ENCODE measurements at places on chromosomes 11 and 22.

DNA sequence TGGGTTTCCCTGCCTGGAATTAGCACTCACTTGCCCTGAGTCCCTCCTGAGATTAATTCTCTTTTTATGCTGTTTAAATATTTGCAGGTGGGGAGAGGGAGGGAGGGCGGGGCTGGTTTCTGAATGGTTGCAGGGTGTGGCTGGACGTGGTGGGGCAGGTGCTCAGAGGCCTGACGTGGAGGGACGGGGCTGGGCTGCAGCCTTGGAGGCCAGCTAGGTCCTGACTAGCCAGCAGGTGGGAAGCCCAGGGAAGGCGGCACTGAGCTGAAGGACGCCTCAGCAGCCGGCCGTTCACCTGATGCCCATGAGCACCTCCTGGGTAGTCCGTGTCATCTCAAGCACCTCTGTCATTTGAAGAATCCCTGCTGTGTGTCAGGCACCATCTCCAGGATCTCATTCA is 21.3 kb downstream of the SGSM1 start:
- DNase-seq: no peak

- no peak for DNase-seq
Measured at GRCh38 chr11:57335023-57335342, 709 bp downstream of the SSRP1 start.

DNA sequence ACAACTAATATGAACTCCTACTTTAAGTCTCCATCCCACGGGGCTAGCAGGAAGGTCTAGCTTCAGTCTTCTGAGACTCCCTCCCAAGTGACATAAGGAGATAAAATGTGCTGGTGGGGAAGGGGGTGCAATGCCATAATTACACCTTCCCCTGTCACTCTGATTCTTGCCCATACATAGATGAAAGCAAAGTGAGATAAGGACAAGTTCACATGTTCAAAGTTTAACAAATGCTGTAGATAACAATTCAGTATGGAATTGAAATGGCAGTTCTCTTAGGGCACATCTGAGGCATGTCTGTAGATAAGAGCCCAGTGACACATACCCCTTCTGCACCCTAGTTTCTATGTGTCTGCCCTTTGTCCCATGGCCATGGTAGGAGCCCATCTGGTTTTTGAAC is 38.2 kb upstream of the PANX1 start:
- DNase-seq: no peak

DNA sequence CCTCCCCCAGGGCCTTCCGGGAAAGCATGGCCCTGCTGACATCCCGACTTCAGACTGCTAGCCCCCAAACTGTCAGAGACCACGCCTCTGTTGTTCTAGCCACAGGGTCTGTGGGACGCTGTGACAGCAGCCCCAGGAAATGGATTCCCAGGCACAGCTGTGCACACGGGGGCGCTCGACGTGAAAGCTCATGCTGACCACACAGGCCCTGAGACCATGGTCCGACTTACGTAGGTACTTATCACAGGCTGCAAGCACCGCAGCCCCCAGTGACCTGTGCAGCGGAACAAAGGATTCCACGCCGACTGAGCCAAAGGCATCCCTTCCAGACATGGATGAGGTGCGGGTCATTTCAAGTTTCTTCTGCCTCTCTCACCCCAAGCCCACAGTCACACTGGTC is 150.6 kb downstream of the CTTN start:
- no peak for DNase-seq

- DNase-seq: no peak
Measured at GRCh38 chr11:132969892-132970291, 562.4 kb downstream of the OPCML start.

GRCh38 chr11:102428696-102429095 is 23.9 kb downstream of the TMEM123 start:
- DNase-seq: no peak

GRCh38 chr11:15607361-15608036 is 492.8 kb downstream of the INSC start:
- DNase-seq: no peak

GRCh38 chr11:65188486-65188885 is 6.8 kb downstream of the CAPN1 start:
- DNase-seq: no peak

DNA sequence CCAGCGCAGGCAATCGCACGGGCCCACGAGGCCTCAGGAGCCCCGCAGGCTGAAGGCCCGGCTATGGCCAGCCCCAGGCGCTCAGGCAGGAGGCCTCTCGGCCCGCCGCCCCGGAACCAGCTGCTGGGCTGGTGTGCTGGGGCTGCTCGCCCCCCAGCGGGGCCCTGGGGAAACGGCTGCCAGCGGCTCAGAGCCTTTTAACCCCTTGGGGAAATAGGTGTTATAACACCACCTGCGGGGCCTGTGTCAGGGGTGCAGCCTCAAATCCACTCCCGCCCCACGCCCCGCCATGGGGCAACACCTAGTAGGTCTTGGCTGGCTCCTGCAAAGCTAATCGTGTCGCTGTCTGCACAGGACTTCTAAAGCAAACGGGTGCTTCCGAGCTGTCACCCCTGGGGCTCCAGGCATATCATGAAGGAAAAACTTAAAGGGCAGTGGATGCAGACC is 237.4 kb downstream of the TTC28 start:
- peak; percentile 81 for DNase-seq

GRCh38 chr22:46977656-46978343 is 215.3 kb downstream of the TBC1D22A start:
- no peak for DNase-seq

DNA sequence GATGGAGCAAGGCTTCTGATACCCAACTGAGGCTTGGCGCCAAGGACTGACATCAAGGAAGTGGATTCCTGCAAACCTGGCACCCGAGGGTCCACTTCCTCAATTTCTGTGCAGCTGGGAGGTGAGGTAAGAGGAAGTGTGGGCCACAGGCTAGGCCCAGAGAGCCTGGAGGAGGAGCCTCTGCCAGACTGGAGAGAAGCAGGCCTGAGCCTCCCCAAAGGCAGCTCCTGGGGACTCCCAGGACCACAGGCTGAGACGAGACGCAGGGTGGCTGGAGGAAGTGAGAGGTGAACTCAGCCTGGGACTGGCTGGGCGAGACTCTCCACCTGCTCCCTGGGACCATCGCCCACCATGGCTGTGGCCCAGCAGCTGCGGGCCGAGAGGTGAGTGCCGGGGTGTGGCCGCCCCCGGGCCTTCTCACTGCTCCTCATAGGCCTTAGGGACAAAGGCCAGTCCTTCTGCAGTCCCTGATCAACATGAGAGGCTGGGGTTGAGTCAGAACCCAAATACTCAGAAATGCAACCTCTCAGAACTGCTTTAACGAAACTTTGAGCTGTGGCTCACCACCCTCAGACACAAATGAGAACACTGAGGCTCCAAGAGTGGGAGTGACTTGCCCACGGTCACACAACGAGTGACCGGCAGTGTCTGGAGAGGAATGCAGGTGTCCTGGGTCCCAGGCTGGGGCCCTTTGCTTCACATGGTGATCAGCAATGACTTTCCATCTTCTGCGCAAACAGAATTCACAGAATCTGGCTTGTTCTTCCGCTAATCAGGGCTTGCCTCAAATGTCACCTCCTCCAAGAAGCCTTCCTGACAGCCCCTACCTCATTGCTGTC is at the start of gene NCF4:
NCF4 (plus strand) TSS at position 186 of the 839 bp plus-strand sequence; CDS start at position 352, 166 bp downstream.
- no peak for DNase-seq

- no peak for DNase-seq
Measured at GRCh38 chr11:70117567-70118145, 39.5 kb downstream of the ANO1 start.

- no peak for DNase-seq
Measured at GRCh38 chr11:120219938-120220746, 9.3 kb downstream of the OAF start.

GRCh38 chr11:105881027-105881426 is 141.0 kb downstream of the MSANTD4 start:
- no peak for DNase-seq

DNA sequence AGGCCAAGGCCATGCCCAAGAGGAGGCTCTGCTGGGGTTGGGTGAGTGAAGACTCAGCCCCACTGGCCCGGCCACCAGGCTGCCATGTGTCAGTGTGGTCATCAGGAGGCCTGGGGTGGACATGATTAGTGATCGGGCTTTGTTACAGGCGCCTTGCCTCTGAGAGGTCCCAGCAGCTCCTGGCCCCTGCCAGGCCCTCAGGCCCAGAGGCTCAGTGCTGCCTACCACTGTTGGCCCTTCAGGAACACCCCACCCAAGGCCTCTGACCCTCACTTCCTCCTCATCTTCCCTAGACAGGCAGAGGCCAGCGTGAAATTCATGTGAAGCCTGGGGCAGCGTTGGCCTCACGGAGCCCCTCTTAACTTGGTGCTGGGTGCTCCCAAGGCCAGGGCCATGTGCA is 2.2 kb downstream of the MRPL23 start:
- no peak for DNase-seq

- DNase-seq: no peak
Measured at GRCh38 chr22:33908171-33909074, 11.9 kb downstream of the LARGE1 start.

GRCh38 chr11:69880041-69880825 is 61.0 kb upstream of the FGF3 start:
- no peak for DNase-seq
